ENCODE measurements at places on chromosomes 12 and 14.

GRCh38 chr14:84465880-84466279 is 1064.1 kb upstream of the FLRT2 start:
- H3K36me3 ChIP-seq: no peaks in the 10 kb centered on the region
- H3K4me1 ChIP-seq: no peaks in the 10 kb centered on the region
- no peaks in the 10 kb centered on the region for H3K27me3 ChIP-seq
- no peak for DNase-seq

DNA sequence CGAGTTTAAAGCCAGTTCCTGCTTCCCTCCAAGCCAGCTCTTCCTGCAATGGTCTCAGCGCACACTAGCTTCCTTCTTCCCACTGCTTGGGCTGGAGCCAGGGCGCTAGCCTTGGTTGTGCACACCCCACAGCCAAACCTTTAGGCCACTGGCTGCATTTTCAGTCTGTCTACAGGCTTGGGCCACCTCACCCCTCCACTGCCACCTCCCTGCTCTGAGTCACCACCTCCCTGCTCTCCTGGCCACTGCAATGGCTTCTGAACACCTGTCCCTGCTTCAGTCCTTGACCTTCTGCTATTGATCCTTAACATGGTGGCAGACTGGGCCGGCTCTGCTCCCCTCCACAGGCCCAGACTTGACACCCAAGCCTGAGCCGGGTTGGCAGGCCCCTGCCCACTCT is 151.1 kb downstream of the RBM19 start:
- no peaks in the 10 kb centered on the region for H3K36me3 ChIP-seq
- H3K4me3 ChIP-seq: no peak overlapping the region
- no peak overlapping the region for H3K27ac ChIP-seq

GRCh38 chr12:11799502-11799873 is 150.0 kb downstream of the ETV6 start:
- no peak overlapping the region for H3K4me3 ChIP-seq
- H3K27me3 ChIP-seq: no peaks in the 10 kb centered on the region
- no peak overlapping the region for H3K27ac ChIP-seq

- H3K27ac ChIP-seq: no peak overlapping the region
- H3K36me3 ChIP-seq: no peaks in the 10 kb centered on the region
- no peak for DNase-seq
Measured at GRCh38 chr14:68364792-68365192, 428.1 kb downstream of the ZFP36L1 start.

DNA sequence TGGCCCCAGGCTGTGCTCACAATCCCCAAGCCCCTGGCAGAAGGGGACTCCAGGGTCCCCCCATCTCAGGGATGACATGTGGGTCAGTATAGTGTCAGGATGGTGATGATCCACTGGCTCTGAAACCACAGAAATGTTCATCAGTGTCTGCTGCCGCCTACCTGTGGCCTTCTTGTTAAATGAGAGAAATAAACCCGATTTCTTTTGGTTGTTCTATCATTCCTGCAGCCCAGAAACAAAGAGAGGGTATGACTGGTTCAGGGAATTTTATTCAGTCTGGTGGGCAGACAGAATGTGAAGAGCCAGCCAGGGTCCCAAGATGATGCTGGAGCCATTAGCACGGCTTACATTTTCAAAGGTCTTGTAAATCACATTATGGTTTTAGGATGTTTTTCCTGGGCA is 86.6 kb downstream of the CRADD start:
- H3K27ac ChIP-seq: no peak overlapping the region
- no peak overlapping the region for H3K4me3 ChIP-seq
- H3K27me3 ChIP-seq: no peaks in the 10 kb centered on the region
- no peak for DNase-seq

GRCh38 chr14:102362084-102362483 is 606 bp downstream of the CINP start:
- H3K36me3 ChIP-seq: no peaks in the 10 kb centered on the region
- H3K4me1 ChIP-seq: 0 out of 2 replicates have a peak, but pooled peaks cover 4% of the 10 kb centered on the region
- no peak for DNase-seq

DNA sequence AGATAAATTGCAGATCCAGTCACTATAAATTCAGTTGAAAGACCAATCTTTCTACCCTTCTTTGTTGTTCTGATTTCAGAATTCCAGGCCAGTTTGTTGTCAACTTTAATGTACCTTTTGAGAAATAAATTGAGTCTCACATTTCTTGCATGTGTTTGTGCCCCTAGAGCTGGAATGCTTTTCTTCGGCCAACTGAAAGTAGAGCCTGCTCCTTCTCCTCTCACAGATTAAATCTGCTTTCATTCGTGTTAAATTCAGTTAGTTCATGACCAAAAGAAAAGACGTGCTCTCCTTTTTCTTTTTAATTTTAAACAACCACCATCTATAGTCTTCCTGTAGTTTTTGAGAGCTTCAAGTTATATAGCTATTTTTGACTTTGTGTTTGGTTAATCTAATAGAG is 22.9 kb downstream of the SOCS2 start:
- DNase-seq: no peak
- H3K27me3 ChIP-seq: no peaks in the 10 kb centered on the region
- no peaks in the 10 kb centered on the region for H3K36me3 ChIP-seq
- no peak overlapping the region for H3K4me3 ChIP-seq
- peaks cover 16% of the 10 kb centered on the region for H3K4me1 ChIP-seq

GRCh38 chr12:99026332-99027054 is 381.4 kb downstream of the APAF1 start:
- H3K27ac ChIP-seq: no peak overlapping the region
- DNase-seq: no peak
- H3K27me3 ChIP-seq: no peaks in the 10 kb centered on the region
- no peak overlapping the region for H3K4me3 ChIP-seq
- H3K4me1 ChIP-seq: no peaks in the 10 kb centered on the region

DNA sequence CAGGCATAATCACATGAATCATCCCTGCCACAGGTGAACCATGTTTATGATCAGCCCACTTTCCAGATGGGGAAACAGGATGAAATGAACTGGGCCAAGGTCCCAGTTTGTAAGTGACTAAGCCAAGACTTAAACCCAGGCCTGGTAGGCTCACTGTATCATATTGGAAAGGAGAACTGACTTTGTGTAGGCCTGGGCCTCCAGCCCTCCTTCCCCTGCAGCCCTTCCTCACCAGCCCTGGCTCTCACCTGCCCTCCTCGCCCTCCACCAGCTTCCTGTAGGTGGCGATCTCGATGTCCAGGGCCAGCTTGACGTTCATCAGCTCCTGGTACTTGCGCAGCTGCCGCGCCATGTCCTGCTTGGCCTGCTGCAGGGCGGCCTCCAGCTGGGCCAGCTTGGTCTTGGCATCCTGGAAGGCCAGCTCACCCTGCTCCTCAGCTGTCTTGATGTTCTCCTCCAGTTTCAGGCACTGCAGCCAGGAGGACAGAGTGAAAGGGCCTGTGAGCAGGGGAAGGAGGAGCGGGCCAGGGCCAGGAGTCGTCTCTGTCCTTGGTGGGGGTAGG is 19.8 kb downstream of the KRT80 start:
- no peak for DNase-seq
- H3K4me1 ChIP-seq: no peaks in the 10 kb centered on the region
- H3K27me3 ChIP-seq: peaks cover 47% of the 10 kb centered on the region
- no peaks in the 10 kb centered on the region for H3K36me3 ChIP-seq
- H3K27ac ChIP-seq: no peak overlapping the region
- no peak overlapping the region for H3K4me3 ChIP-seq

DNA sequence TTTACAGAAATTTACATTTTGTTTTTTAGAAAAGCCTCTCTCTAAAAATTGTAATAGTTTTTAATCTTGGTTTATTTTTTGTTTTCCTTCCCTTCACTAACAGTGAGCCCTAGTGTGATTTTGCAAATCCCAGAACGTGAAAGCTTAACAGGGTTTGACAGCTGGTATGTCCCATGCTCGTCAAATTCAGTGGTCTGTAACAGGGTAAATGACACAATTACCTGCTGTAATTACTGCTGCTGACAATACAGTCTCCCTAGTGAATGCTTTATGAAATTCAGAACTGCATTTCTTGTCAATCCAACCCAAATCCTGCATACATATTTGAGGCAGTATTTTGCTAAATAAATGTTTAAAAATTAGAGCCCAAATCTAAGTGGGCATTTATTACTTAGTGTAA is 249.2 kb downstream of the NELL2 start:
- no peak overlapping the region for H3K4me3 ChIP-seq
- no peaks in the 10 kb centered on the region for H3K36me3 ChIP-seq
- H3K27me3 ChIP-seq: no peaks in the 10 kb centered on the region
- no peak overlapping the region for H3K27ac ChIP-seq
- DNase-seq: no peak

- no peak for DNase-seq
- H3K4me3 ChIP-seq: no peak overlapping the region
- H3K27ac ChIP-seq: no peak overlapping the region
- no peaks in the 10 kb centered on the region for H3K36me3 ChIP-seq
Measured at GRCh38 chr14:58492044-58492443, 64.5 kb downstream of the KIAA0586 start.

GRCh38 chr14:104105071-104105821 is 19.7 kb downstream of the ASPG start:
- peaks cover 7% of the 10 kb centered on the region for H3K27me3 ChIP-seq
- no peak overlapping the region for H3K4me3 ChIP-seq
- H3K27ac ChIP-seq: no peak overlapping the region
- no peak for DNase-seq
- H3K4me1 ChIP-seq: no peaks in the 10 kb centered on the region

DNA sequence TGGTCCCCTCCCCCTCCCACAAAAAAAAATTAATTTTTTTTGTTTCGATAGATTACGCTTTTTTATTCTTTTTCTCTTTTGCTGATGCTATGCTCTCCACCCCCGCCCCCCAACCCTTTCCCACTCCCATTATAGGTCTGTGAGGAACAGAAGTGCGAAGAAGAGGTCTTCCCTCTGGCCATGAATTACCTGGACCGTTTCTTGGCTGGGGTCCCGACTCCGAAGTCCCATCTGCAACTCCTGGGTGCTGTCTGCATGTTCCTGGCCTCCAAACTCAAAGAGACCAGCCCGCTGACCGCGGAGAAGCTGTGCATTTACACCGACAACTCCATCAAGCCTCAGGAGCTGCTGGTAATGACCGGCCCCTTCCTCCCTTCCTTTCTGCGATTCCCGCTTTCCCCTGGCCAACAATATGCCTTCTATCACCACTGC is 2.3 kb downstream of the CCND2 start:
- no peak for DNase-seq
- H3K4me1 ChIP-seq: peaks cover 44% of the 10 kb centered on the region
- peaks cover 42% of the 10 kb centered on the region for H3K36me3 ChIP-seq

GRCh38 chr14:81682701-81683100 is 149.0 kb upstream of the SEL1L start:
- no peak for DNase-seq
- no peaks in the 10 kb centered on the region for H3K4me1 ChIP-seq
- H3K27me3 ChIP-seq: no peaks in the 10 kb centered on the region
- no peak overlapping the region for H3K27ac ChIP-seq

GRCh38 chr12:80056845-80057244 is 42.5 kb upstream of the OTOGL start:
- H3K4me3 ChIP-seq: no peak overlapping the region
- H3K27ac ChIP-seq: no peak overlapping the region
- DNase-seq: no peak
- H3K36me3 ChIP-seq: no peaks in the 10 kb centered on the region
- H3K4me1 ChIP-seq: no peaks in the 10 kb centered on the region

DNA sequence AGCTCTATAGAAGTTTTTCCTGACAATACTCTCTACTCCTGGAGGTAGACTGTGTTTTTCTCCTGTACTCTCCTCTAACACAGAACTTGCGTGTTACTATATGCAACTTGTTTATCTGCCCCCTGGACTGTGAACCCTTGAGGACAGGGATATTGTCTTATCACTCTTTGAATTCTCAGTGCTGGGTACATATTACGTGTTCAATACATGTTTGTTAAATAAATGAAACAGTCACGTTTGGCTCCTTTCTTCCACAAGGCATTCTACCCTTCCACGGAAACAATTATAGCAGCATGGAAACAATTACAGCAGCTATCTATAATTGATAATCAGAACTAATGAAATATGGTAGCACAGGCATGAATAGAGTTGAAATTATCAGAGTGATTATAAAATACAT is 50.7 kb downstream of the CRADD start:
- H3K4me3 ChIP-seq: no peak overlapping the region
- no peaks in the 10 kb centered on the region for H3K4me1 ChIP-seq
- H3K27ac ChIP-seq: no peak overlapping the region
- H3K36me3 ChIP-seq: no peaks in the 10 kb centered on the region
- no peak for DNase-seq

GRCh38 chr14:30848449-30849240 is 25.7 kb upstream of the COCH start:
- H3K4me1 ChIP-seq: peaks cover 10% of the 10 kb centered on the region
- DNase-seq: no peak
- no peaks in the 10 kb centered on the region for H3K27me3 ChIP-seq
- no peak overlapping the region for H3K4me3 ChIP-seq
- H3K27ac ChIP-seq: peak overlapping the region; percentile 53
- no peaks in the 10 kb centered on the region for H3K36me3 ChIP-seq

DNA sequence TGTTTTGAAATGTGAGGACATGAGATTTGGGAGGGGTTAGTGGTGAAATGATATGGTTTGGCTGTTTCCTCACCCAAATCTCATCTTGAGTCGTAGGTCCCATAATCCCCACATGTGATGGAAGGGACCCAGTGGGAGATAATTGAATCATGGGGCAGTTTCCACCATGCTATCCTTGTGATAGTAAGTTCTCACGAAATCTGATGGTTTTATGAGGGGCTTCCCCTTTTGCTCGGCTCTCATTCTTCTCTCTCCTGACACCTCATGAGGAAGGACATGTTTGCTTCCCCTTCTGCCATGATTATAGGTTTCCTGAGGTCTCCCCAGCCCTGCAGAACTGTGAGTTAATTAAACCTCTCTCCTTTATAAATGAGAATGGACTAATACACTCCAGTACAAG is 18.0 kb downstream of the GALNT6 start:
- no peaks in the 10 kb centered on the region for H3K27me3 ChIP-seq
- H3K4me3 ChIP-seq: no peak overlapping the region
- H3K27ac ChIP-seq: no peak overlapping the region

GRCh38 chr14:68910540-68910939 is 68.6 kb downstream of the ACTN1 start:
- no peaks in the 10 kb centered on the region for H3K36me3 ChIP-seq
- DNase-seq: no peak
- no peak overlapping the region for H3K4me3 ChIP-seq
- no peaks in the 10 kb centered on the region for H3K27me3 ChIP-seq

GRCh38 chr12:22333713-22334409 is 646 bp downstream of the ST8SIA1 start:
- no peaks in the 10 kb centered on the region for H3K4me1 ChIP-seq
- no peaks in the 10 kb centered on the region for H3K27me3 ChIP-seq
- no peak for DNase-seq
- H3K36me3 ChIP-seq: no peaks in the 10 kb centered on the region

DNA sequence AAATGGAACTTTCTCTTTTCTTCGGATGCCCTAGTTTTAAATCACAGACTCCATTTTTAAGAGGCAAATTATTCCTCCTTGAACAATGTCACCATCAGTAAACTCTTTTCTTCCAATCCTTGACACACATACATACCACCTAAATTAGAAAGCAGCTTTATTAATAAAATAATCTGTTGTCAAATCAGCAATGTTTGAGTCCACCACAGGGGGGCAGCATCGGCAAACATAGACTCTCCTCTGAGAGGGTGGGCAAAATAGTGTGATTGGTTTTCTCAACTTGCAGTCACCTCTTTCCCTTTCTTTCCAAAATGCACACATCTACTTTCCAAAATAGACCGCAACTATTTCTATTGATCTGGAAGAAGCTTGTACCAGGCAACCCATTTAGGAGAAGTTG is 438.4 kb upstream of the OR4E1 start:
- no peak overlapping the region for H3K4me3 ChIP-seq
- DNase-seq: no peak
- H3K27me3 ChIP-seq: no peaks in the 10 kb centered on the region
- H3K27ac ChIP-seq: no peak overlapping the region
- H3K4me1 ChIP-seq: no peaks in the 10 kb centered on the region

Data from MM.1S (cell line).